GM19239 (cell line): ENCODE measurements at places on chromosomes 1 and 21.

- no peak for DNase-seq
Measured at GRCh38 chr1:161133220-161133740, 813 bp upstream of the DEDD start.

DNA sequence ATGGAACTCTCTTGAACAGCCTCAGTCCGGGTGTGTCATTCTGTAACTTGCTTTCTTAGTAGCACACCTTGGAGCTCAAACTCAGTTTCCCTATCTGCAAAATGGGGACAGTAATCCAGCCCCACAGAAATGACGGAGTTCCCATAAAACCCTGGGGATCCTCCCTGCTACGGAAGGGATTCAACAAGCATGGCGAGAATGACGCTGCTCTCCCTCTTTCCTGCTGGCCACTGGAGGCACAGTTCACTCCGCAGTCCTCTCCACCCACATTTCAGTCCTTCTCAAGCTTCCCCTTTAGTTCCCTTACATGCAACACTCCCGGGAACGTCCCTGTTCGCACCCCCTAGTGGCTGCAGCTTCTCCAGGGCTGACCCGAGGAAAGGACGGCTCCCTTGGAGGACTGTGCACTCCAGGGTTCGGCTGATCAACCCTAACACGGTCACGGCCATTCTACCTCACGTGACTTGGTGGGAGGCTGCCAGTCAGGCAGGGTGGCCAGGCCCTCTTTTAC, 20.6 kb downstream of the RUNX3 start:
- DNase-seq: no peak

DNA sequence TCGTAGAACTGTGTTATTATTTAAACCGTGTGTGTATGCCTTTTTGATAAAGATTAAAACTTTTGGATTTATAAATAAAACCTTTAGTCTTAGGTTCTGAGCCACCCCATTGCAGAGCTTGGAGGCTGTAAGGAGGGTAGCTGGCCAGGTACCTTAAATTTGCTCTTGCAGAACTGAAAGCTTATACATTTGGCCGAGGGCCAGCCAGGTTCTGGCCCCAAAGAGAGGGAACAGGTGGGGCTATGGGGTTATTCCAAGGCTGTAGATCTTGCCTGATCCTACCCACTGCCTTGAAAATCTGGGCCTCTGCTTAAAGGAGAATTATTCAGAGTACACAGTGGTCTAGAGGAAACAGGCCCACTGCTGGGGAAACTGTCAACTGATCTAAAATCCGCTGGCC, 59.6 kb downstream of the CAMK2N1 start:
- no peak for DNase-seq

DNA sequence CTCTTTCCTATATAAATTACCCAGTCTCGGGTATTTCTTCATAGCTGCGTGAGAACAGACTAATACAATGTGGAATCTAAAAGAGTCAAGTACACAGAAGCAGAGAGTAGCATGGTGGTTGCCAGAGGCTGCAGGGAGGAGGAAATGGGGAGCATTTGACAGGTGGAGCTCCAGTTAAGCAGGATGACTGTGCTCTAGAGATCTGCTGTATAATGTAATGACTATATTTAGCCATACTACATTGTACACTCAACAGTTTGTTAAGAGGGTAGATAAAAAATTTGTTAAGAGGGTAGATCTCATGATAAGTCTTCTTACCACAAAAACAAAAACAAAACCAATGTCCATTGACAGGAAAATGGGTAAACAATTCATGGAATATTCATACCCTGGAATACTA, 82.1 kb downstream of the MT1HL1 start:
- DNase-seq: no peak

DNA sequence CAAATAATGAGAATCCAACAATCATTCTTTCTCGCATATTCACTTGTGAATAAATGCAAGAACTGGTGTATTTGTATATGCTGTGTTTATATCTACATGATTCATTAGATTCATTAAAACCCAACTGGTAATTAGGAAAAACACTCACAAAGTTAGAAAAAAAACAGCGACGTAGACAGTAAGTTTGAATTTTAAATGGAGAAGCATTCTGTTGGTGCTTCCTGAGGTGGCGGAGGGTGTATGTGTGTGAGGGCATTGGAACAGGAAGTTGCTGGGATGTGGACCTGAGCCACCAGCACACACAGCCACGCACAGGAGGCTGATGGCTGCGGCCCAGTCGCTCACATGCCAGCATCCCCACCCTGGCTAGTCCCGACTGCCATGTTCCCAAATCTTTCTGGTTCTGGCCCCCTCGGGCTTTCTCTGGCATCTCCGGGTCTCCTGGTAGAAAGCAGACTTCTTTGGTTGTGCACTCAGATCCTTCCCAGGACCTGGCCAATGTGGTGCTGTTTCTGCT, 121.6 kb upstream of the IRF2BP2 start:
- DNase-seq: no peak

- no peak for DNase-seq
Measured at GRCh38 chr1:201552941-201553351, 14.0 kb downstream of the NAV1 start.

DNA sequence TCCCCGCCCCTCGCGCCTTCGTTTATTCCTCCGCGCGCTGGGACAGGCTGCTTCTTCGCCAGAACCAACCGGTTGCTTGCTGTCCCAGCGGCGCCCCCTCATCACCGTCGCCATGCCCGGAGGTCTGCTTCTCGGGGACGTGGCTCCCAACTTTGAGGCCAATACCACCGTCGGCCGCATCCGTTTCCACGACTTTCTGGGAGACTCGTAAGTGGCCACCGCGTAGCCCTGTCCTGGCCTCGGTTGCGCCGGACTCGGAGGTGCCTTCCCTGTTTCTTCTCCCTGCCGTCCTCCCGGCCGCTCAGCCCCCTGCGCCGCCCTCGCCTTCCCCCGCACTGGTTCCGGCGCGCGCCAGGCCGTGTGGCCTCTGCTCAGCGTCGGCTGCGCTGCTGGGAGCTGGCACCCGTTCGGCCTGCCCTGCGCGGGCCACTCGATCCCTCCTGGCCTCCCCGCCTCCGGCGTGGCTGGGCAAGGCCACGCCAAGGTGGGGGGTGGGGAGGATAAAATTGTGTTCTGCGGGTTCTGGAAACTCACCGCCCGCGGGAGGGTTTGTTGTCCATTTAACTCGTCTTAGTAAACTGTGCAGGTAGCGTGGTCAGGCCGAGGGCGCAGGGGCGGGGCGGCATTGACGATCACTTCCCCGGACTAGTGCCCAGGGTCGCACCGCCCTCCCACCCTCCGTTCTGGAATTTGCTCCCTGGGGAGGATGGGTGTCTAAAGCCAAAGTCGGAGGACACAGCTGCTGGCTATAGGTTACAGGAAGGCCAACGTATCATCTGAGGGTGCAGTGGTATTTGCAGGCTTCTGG, at the start of gene PRDX6:
Gene PRDX6 (plus strand): TSS at position 50 of the 808 bp plus-strand sequence. CDS start 63 bp downstream, at position 113.
- peak; percentile 86 for DNase-seq

DNA sequence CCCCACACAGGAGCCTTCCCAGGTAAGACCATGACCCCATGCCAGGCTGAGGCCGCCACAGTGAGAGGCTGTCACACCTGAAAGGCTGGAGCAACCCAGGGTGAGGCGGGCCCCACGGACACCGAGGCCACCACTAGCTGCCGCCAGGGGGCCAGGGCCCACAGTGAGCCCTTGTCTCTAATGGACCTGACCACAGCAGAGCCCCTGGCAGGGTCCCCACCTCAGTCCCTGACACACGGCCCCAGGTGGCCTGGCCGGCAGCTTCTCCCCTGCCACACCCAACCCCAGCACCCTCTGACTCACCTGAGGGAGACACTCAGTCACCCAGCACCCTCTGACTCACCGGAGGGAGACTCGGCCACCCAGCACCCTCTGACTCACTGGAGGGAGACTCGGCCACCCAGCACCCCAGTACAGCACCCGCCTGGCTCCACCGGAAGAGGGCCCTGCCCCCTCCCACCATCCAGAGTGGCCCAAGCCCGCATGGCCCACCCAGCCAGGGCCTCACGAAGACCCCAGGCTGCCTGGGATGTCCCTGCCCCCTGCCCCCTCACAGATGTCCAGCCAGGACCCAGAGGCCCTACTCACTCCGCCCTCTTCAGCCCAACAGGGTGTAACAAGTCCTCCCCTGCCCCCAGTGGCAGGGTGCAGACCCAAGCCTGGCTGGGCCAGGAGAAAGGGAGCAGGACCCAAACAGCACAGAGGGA, 4.4 kb downstream of the DVL1 start:
- DNase-seq: no peak

DNA sequence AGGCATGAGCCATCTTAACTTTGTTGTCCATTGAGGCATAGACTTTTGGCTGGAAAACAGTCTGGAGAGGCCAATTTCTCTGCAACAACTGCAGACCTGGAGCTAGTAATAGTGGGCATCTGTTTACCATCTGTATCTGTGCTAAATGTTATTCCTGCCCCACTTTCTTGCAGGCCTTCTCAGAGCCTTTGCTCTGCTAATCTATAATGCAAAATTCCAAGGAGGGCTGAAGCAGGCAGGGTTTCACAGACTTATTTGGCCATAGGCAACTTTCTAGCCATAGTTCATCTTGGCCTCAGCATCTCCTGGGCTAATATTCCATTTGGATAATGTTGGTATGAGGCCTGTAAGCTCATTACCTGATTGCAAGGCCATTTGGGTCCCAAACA, 124.5 kb upstream of the CSF3R start:
- DNase-seq: no peak

DNA sequence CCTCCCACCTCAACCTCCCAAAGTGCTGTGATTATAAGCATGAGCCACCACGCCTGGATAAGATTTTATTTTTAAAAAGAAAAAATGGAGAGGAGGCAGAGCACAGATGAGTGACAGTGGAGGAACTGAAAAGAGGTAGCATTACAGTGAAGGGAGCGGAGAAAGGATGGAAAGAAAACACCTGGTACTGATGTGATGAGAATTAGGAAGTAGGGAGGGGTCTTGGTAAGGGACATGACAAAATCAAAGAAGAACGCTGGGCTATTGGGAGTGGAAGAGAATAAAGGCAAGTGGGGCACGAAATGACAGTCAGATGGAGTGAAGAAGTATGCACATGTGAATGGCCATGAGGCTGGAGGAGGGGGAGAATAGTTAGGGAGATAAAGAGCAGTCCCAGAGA, 2.3 kb downstream of the FCRLA start:
- DNase-seq: no peak

DNA sequence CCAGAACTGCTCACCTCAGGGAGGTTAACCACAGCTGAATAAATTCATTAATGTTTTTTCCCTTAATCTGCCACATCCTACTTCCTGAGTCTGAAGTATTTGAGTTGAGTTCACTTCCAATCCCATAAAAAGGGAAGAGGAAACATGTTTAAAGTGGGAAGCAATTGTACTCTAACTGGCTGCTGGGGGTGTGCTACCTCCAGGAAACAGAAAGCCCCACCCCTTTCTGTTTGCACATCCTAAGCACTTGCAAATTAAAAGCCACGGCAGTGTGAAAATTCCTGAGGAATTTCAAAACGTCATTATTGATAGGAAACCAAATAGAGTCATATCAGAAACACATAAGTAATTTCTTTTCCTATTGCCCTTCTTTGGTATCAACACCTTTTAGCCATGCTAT, 307.0 kb upstream of the NR5A2 start:
- DNase-seq: no peak

- DNase-seq: no peak
Measured at GRCh38 chr1:99363531-99363930, 99.2 kb downstream of the PLPPR4 start.

DNA sequence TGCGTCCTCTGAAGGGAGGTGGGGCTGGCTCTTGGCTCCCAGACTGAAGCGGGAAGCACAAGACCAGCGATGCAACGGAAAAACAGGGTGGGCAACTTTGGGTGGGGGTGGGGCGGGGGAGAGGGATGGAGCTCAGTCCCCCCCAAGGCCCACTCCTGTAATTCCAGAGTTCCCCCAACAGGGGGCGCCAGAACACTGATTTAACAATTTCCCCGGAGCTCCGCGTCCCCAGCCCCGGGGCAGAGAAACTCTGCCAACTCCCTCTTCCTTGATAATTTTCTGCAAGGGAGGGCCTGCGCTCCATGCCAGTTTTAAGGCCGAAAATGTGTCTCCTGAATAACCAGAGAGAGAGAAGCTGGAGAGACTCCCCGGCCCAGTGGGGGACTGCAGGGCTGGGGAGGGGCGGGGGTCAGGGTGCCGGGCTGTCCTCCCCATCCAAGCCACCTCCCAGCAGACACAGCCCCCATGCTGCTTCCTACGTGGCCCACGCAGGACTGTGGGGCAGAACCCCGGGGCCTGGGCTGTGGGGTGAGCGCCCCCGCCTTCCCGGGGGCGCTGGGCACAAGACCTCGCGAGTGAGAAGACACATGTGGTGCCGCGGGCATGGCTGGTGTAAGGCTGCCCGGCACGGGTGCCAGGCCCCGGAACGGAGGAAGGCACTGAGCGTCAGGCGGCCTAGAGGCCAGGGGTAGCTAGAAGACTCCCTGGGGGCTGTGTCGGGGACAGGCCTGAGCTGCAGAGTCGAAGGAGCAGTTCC, 51.4 kb downstream of the KIF21B start:
- DNase-seq: peak; percentile 64

GRCh38 chr1:181424786-181425403, 58.4 kb upstream of the CACNA1E start:
- peak; percentile 27 for DNase-seq

GRCh38 chr21:42236014-42236413, 17.1 kb downstream of the ABCG1 start:
- DNase-seq: no peak
